ENCODE measurements at places on chromosomes 11 and 22. TPM values are rescaled to one million over a fixed set of nuclear protein-coding genes. Genes with fewer than 3 reads are reported as not detected.

The ARHGEF17 gene
- 0.05 TPM for total RNA-seq

The C11orf97 gene
- total RNA-seq = not detected

The SMC1B gene
- 0.59 TPM for total RNA-seq

The CCDC87 gene
- total RNA-seq = 0.21 TPM

The NRIP3 gene
- total RNA-seq = 5.3 TPM

The OVOL1 gene
- total RNA-seq = 0.07 TPM

The RCOR2 gene
- 0.28 TPM for total RNA-seq

The CCDC34 gene
- 12.7 TPM for total RNA-seq

The TRPM5 gene
- not detected for total RNA-seq

The GLYATL2 gene
- not detected for total RNA-seq

The ANKK1 gene
- total RNA-seq = not detected
